H1 (cell line): ENCODE measurements at places on chromosomes 12 and 14. TPM values are rescaled to one million over a fixed set of nuclear protein-coding genes. Genes with fewer than 3 reads are reported as not detected.

GPR137C gene
- total RNA-seq = 3.2 and 4.3 TPM in 2 replicates

GRCh38 chr12:112973818-112974231, 4.5 kb upstream of the OAS2 start:
- no peak for DNase-seq

DNA sequence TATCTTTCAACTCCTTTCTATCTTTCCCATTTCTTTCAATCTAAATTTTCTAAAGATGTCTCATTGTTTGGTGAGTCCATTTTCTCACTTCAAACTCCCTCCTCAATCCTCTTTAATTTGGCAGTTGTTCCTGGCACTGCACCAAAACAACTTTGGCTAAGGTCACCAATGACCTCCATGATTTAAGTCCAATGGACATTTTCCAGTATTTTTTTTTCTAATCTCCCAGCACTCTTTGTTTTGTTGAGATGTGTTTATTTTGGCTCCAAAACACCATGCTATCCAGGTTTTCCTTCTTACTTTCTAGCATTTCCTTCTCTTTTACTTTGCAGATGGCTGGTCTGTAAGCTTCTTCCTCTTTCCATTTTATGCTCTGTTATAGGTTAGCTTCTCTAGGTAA, 42.5 kb upstream of the OTOGL start:
- DNase-seq = no peak

- DNase-seq = no peak
Measured at GRCh38 chr12:41304526-41304925, 116.4 kb downstream of the PDZRN4 start.

DNA sequence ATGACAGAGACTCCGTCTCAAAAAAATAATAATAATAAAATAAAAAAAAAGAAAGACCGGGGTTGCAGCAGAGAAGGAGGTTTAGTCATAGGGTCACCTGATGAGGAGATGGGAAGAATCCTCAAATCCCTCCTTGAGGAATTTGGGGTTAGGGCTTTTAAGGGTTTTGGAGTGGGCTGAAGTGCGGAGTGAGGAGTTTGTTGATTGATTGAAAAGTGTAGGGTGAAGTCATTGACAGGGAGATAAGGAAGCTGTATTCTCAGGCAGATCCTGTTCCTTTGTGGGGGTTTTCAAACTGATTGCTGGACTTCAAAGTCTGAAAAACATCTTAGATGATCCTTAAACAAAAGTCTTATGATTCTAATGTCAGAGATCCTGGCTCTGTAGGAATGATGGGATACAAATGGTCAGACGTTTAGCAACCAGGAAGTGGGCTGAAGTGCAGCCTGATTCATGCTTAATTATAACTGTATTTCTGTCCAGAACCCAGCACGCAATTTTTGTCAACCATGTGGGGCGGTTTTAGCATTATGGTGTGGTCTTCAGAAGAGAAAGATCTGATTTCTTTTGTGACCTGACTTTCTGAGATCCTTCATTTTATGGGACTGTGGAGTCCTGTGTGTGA, 16.0 kb downstream of the FNTB start:
- DNase-seq = no peak

- no peak for DNase-seq
Measured at GRCh38 chr12:7937833-7938506, 2.0 kb upstream of the SLC2A3 start.

GRCh38 chr14:61179796-61180398, 101.2 kb downstream of the TMEM30B start:
- no peak for DNase-seq

DNA sequence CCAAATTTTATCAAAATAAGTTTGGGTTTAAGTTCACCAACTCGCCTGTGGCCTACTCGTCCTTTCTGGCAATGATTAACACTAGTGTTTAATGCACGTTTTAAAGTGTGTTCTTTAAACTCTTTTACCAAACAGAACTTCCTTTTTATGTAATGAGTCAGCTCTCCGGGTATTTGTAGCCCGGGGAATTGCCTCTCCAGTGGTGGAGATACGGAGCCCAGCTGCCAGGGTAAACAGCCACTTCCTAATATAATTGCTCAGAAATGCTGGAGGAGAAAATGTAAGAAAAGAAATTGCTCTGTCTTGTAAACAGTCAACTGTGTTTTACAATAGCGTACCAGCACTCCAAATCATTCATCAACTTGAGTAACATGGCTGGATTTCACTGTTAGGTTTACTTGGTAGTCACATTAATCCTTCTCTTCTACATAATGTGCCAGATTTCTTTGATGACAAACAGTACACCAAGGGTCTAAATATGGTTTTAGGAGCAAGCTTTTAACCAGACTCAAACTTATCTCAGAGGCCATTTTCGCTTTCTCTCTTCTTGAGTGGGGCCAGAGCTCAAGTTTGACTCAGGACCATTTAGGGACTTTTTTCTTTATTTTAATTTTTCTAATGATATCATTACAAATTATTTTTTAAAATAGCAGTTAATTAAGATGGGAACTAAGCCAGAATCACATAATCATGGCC, 101.2 kb upstream of the SLC38A2 start:
- DNase-seq = no peak

DNA sequence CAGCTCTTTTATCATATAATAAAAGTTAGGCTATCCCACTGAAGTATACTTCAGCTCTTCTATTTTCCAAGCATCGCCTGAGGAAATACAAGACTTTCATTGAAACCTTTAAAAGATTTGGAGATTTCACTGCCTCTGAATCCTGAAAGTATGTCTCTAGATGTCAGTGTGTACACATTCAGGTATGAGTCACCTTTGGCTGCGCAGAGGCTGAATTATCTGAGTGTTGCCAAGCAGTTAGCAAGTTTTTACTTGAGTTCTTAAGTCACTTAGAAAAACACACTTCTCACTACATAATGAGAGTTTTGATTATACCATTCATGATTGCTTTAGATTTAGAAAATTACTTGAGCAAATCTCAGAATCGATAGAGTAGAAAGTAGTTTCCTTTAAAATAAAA, 210.3 kb downstream of the TMTC2 start:
- DNase-seq = no peak

- DNase-seq = no peak
Measured at GRCh38 chr12:73225941-73226340, 953.8 kb downstream of the TRHDE start.

GRCh38 chr12:50887191-50887590, 44.5 kb downstream of the TMPRSS12 start:
- DNase-seq = no peak

GRCh38 chr12:50398931-50399330, 1.8 kb upstream of the LARP4 start:
- no peak for DNase-seq

RBP5 gene
- total RNA-seq = 0.67 and 1.9 TPM in 2 replicates

GRCh38 chr14:88241810-88242209, 81.3 kb downstream of the KCNK10 start:
- DNase-seq = no peak

- no peak for DNase-seq
Measured at GRCh38 chr12:57276935-57277563, 26.1 kb upstream of the STAC3 start.

DNA sequence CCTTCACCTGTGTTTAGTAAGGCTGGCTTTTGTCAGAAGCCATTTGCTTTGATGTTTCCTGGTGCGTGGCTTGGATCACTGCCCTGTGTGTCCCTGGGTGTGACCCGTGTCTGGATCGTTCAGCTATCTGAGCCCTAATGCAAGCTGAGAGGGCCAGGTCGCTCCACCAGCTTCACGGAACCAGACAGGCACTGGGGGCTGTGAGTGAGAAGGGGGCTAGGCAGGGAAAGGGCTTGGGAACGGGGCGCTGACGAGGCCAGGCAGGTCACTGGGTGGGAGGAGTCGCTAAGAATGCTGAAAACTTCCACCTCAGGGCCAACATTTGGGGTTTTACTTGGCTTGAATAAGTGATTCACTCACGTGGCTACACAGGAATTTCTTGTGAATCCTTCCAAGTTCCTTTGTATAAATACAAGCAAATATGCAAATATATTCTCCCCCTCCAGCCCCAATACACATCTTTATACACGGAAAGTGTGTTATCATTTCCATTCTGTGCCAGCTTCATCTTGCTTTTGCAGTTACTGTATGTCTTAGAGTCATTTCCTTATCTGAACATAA, 24.2 kb upstream of the MMP17 start:
- no peak for DNase-seq

- no peak for DNase-seq
Measured at GRCh38 chr14:35949920-35950513, 123.9 kb downstream of the BRMS1L start.

DNA sequence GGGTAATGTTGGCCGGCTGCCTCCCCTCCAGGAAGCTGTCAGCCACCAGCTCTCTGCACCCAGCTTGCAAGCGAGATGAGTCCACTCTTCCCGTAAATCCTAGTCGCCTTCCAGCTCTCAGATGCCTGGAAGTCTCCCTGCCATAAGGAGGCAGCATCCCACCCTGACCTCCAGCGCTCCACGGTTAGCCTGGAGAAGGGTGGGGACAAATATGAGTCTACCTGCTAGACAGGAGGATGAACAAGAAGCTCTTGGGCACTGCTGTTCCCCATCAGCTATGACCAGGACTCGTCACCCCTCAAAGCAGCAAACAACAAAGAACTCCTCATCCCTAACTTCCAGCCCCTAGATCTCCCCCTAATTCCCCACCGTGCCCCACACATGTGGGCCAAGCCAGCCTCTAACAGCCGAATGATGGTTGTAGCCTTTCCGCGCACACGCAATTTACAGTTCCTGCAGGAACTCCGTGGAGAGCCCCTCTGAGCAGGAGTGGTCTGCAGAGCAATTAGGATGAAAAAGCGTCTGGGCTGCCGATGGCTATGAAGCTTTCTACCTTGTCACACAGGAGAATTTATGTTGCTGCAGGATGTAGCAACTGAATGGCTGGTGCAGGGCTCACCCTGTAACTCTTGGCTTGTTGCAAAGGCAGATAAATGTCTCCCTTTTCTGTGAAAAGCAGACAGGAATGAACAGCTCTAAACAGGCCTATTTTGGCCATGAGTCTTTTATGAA, 181.4 kb downstream of the GLT1D1 start:
- no peak for DNase-seq

- no peak for DNase-seq
Measured at GRCh38 chr12:56469007-56469930, 891 bp downstream of the SPRYD4 start.

SLC25A21 gene
- total RNA-seq = 6.9 and 8.7 TPM in 2 replicates
